Dermis blood vessel endothelial cell (primary cell): ENCODE measurements at places on chromosomes 6 and 20.
A peak's percentile ranks its signal among the peaks of the same experiment; 100 is the strongest.

GRCh38 chr6:11292091-11292490 lies 59.6 kb upstream of the NEDD9 start:
- no peak for DNase-seq

- DNase-seq = no peak
These were observed 3.4 kb downstream of the OPN5 start for GRCh38 chr6:47785182-47785581.

DNA sequence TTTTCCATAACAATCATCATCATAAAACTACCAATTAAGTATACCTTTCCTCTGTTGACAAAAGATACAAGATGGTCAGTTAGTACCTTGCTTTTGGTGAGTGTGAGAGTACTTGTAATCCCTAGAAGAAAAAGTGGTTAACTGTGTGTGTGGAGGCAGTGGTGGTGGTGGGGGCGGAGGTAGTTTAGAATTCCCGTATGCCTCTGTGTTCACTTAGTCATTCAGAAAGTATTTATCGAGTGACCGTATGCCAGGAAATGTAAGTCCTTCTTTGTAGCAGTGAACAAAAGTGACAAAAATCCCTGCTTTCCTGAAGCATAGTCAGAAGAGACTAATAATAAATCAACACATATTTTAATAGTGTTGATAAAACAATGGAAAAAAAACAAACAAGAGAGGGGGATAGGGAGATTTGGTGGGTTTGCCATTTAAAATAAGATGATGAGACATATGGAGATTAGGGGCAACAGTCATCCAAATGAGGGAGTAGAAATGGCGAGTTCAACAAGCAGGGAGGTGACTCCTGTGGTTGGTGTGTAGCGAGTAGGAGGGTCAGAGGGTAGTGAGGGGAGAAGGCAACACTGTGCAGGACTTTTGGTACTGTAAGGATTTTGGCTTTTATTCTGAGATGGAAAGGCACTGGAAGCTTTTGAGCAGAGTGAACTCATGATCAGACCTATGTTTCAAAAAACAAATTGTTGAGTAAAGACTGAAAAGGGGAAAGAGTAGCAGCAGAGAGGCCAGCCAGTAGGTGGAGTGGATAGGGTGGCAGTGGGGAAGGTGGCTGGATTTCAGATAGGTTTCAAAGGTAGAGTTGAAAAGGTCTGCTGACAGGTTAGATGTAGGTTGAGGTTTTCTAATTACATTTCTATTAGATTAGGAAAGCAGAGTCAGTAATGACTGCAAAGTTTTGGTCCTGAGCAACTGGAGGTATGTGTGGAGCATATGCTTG lies 40.3 kb upstream of the SIM1 start:
- DNase-seq = peak; percentile 74

GRCh38 chr6:16991981-16992629 lies 109.7 kb upstream of the STMND1 start:
- DNase-seq = no peak
